Ovary (tissue), 10 donors: ENCODE measurements at places on chromosomes 3 and 15. TPM values are rescaled to one million over a fixed set of nuclear protein-coding genes. Genes with fewer than 3 reads are reported as not detected.

- no peak for DNase-seq
- H3K4me1 ChIP-seq, result no peaks in the 10 kb centered on the region
- no peak overlapping the region for H3K4me3 ChIP-seq
- no peaks in the 10 kb centered on the region for H3K27me3 ChIP-seq
- no peaks in the 10 kb centered on the region for H3K36me3 ChIP-seq
- H3K27ac ChIP-seq, result no peak overlapping the region
Measured at GRCh38 chr3:169137943-169138342, 525.6 kb downstream of the MECOM start.

Gene RASL12
- 17.4 TPM for total RNA-seq

DNA sequence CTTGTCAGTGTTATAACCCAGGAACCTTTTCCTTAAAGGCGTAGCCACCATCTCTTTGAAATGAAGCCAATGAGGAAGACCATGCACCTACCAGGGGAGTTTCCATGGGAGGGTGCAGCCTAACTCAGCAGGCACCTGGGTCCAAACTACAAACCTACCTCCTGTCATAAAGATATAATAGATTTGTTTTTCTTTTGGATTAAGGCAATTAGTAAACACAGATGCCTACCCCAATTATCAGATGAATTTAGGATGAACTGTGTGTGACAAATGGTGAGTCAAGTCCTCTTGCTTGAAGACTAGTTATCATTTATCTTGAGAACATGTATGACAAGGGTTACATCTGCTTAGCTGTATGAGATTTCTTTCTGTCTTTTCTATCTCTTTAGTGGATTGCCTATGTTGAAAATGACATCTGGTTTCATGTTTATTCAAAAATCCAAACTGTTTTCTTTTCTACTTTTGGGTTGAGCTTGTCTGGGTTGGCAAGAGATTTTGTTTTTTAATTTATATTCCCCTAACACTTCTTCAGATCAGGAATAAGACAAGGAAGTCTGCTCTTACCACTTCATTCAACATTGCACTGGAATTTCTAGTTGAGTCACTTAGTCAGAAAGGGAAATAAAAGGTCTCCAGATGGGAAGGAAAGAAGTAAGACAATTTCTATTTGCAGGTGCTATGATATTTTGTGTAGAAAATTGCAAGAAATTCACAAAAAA is 149.9 kb downstream of the NEK10 start:
- no peak for DNase-seq
- H3K36me3 ChIP-seq, result no peaks in the 10 kb centered on the region
- no peak overlapping the region for H3K4me3 ChIP-seq
- H3K4me1 ChIP-seq, result no peaks in the 10 kb centered on the region
- no peak overlapping the region for H3K27ac ChIP-seq

GRCh38 chr3:11928381-11928780 is 75.8 kb upstream of the SYN2 start:
- no peak overlapping the region for H3K4me3 ChIP-seq
- no peak for DNase-seq
- H3K4me1 ChIP-seq, result no peaks in the 10 kb centered on the region
- no peak overlapping the region for H3K27ac ChIP-seq
- H3K36me3 ChIP-seq, result no peaks in the 10 kb centered on the region
- H3K27me3 ChIP-seq, result no peaks in the 10 kb centered on the region
